ENCODE measurements at places on chromosomes 12 and 14.

GRCh38 chr12:112191201-112191600 is 65.8 kb downstream of the TRAFD1 start:
- DNase-seq = no peak

GRCh38 chr12:31280183-31280582 is 45.8 kb downstream of the SINHCAF start:
- DNase-seq = no peak

- DNase-seq = peak; percentile 94
Observed at GRCh38 chr14:50003213-50004021, 110.5 kb downstream of the ARF6 start.

GRCh38 chr12:65822732-65823512 is 1.4 kb upstream of the HMGA2 start:
- DNase-seq = no peak

- DNase-seq = no peak
Observed at GRCh38 chr12:104963757-104964156, 5.7 kb upstream of the SLC41A2 start.

DNA sequence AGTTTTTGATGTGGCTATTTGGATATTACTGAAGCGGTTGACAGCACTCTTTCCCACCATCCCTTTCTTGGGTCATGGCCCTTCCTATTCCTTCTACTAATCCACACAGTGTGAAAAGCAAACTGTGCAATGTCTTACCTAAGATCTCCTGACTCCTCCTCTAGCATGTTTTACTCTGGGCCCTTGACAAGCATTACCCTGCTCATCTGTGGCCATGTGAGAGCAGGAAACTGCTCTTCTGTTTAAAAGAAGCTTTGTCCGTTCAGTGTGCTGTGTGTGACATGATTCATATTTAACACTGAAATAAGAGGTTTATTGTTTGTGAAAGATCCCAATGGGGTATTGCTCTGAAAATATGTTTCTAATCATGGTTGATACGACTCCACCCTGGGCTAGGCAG is 1022.5 kb downstream of the AACS start:
- no peak for DNase-seq
